Activated B cell treated with CpG ODN at 0.5 μM for 24 hours (primary cell): ENCODE measurements at places on chromosomes 3 and 15. TPM values are rescaled to one million over a fixed set of nuclear protein-coding genes. Genes with fewer than 3 reads are reported as not detected.

DNA sequence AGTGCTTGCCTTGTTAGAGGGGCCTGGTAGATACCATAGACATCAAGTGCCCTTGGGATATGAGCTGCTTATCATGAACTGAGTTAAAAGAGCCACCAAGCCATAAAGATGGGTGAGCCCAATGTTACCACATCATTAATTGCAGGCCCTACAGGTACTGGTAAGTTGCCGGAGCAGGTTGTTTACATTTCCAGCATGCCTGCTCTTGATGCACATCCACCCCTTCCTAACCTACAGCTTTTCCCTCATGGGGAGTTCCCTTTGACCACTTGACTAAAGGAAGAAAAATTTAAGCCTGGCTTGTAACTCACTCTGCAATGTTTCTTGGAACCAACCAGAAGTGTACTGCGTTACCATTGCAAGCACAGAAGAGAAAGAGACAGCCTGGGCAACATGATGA is 24.7 kb upstream of the ULK4 start:
- no peak for DNase-seq

- DNase-seq: no peak
Measured at GRCh38 chr15:52200831-52201365, 9.7 kb upstream of the GNB5 start.

- DNase-seq: no peak
Measured at GRCh38 chr3:147119346-147119745, 287.0 kb downstream of the ZIC4 start.

DNA sequence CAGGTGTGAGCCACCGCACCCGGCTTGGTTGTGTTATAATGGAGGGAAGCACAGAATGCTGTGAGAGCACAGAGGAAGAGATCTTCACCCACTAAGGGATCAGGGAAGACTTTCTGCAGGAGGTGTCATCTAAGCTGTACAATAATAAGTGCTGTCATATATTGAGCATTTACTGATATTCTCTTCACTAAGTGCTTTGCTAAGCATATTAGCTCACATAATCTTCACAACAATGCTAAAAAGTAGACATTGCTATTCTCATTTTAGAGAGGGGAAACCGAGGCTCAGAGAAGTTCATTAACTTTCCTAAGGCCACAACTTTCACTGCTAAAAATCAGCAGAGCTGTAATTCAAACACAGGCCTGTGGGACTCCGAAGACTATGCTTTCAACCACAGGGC is 115.3 kb downstream of the CORO2B start:
- DNase-seq: no peak

- no peak for DNase-seq
Measured at GRCh38 chr3:194976874-194977273, 291.2 kb downstream of the FAM43A start.

- no peak for DNase-seq
Measured at GRCh38 chr15:73921254-73921925, 4.9 kb upstream of the LOXL1 start.

DNA sequence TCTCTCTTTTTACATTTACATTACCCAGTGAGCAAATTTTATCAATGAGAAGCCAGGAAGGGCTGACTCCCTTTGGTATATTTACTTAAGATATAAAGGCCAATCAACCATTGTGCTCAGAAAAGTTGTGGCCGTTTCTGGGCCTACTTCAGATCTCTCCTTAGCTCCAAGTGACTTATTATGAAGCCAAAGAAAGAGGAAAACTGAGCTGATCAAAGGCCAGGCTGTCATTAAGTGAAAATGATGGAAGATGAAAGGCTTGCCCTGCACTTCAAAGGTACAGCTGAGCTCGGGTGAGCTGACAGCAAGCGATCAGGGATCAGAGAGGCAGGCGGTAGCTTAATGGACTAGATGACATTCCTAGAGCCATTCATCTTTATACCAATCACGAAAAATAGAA is 24.8 kb downstream of the VGLL4 start:
- no peak for DNase-seq

DNA sequence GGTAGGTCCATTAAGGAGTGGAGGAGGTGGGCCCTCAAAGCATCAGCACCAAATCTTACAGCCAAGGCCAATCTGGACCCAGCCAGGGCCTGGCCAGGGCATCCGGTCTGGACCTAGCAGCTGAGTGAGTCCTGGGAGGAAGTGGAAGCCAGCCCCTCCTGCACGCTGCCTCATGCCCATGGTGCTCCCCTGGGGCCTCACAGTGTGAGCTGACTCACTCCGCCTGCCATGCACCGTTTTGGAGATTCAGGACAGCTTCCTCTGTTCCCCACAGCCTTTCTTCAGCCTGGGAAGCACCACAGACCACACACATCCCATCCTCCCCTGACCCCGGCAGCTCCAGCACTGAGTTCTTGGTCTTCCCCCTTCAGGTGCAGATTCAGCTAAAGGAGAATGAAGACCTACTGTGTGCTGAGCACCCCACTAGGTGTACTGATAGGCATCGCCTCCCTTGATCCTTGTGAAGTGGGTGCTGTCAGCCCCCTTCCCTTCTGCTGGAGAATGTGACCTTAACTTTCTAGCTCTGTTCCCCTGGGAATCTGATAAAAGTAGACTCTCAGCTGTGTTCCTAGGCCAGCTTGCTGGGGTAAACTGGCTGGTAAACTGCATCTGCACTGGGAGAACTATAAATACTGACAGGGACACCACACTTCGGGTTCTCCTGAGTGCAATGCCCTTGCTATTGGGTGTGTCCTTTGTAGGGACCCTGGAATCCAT is 36.8 kb upstream of the SEC13 start:
- DNase-seq: no peak

- DNase-seq: peak; percentile 86
Measured at GRCh38 chr3:13895155-13896105, 15.6 kb upstream of the WNT7A start.

The FOXB1 gene
- not detected in 2 replicates for total RNA-seq

The SNRPA1 gene
- total RNA-seq: 119 and 122 TPM in 2 replicates
